ENCODE measurements at places on chromosomes 13 and 19.
A peak's percentile ranks its signal among the peaks of the same experiment; 100 is the strongest.

DNA sequence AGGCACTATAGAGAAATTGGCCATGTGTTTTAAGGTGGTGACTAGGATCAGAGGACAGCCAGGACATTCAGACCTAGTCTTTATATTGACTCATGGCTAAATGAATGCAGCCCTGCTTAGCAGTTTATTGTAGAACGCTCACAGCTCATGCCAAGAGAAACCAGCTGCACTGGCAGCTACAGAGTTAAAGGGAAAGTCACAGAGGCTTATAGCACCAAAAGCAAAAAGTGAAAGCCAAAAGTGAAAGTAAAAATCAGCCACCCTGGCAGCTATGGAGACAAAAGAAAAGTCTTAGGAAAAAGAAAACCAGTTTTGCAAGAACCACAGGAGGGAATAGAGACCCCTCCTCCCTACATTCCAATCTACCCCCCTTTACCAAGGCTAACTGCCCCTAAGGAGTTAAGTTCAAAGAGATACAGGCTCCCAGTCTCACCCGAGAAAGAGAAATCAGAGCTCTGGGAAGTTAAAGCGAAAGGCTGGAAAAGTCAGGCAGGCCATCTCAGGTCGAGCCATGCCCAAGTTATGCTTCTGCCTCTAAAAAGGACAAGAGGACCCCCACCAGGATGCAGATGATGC lies 99.0 kb downstream of the ZNF429 start:
- DNase-seq: no peak

DNA sequence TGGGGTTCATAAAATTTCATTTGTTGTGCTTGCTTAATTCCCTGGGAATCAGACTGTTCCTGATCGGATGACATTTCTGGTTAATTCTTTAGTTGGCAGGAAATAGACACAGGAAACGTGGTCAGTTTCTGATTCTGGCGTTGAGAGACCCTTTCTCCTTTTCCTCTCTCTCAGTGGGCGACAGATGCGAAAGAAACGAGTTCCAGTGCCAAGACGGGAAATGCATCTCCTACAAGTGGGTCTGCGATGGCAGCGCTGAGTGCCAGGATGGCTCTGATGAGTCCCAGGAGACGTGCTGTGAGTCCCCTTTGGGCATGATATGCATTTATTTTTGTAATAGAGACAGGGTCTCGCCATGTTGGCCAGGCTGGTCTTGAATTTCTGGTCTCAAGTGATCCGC lies 10.8 kb downstream of the LDLR start:
- DNase-seq: no peak

DNA sequence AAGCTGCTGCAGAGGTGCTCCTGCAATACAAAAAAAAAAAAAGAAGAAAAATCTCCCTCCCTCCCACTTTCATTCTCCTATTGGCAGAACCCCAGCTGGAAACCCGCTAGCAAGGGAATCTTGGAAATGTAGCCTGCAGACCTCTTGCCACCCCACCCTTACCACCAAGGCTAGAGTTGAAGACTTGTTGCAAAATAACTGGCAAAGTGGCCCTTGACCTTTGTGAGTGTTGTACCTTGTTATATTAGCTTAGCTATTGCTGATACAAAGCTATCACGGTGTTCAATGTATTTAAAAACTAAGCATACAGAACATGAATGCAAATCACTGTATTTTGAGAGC lies 57.5 kb upstream of the KCTD4 start:
- DNase-seq: no peak

GRCh38 chr13:87538366-87539052 lies 132.7 kb upstream of the SLITRK5 start:
- DNase-seq: no peak

DNA sequence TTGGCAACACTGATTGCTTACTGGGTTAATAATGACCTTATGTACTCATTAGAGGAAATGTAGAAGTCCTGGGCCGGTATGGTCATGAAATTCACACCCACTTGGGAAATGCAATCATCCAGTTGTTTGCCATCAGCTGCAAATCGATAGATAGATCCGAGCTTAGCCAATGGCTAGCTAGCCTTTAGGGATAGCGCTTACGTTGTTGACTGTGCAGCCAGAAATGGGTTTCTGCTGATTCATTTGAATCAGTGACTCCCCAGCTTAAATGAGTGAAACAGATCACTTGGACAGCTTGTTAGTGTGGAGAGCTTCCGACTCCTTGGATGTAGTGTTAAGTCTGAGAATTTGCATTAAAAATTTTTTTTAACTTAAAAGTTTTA lies 11.8 kb downstream of the IL17D start:
- no peak for DNase-seq

GRCh38 chr13:53250272-53250875 lies 221.8 kb downstream of the OLFM4 start:
- DNase-seq: peak; percentile 62

GRCh38 chr13:18739310-18739709 lies 442.3 kb downstream of the TUBA3C start:
- no peak for DNase-seq

DNA sequence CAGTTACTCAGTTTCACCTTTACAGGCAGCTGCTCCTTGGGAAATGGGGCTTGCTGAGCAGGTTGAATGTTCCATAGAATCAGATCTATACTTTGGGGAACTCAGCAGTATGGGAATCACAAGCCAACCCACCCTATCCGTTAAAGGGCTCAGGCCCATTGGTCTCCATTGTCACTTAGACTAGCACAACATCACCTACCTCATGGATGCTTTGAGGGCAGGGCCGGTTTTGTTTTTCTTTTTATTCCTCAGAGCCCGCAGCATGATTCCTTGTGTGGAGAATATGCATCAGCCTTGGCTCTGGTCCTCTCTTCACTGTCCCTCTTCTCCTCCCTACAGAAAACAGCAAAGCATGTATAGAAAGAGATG lies 48.0 kb downstream of the LRCH1 start:
- no peak for DNase-seq

DNA sequence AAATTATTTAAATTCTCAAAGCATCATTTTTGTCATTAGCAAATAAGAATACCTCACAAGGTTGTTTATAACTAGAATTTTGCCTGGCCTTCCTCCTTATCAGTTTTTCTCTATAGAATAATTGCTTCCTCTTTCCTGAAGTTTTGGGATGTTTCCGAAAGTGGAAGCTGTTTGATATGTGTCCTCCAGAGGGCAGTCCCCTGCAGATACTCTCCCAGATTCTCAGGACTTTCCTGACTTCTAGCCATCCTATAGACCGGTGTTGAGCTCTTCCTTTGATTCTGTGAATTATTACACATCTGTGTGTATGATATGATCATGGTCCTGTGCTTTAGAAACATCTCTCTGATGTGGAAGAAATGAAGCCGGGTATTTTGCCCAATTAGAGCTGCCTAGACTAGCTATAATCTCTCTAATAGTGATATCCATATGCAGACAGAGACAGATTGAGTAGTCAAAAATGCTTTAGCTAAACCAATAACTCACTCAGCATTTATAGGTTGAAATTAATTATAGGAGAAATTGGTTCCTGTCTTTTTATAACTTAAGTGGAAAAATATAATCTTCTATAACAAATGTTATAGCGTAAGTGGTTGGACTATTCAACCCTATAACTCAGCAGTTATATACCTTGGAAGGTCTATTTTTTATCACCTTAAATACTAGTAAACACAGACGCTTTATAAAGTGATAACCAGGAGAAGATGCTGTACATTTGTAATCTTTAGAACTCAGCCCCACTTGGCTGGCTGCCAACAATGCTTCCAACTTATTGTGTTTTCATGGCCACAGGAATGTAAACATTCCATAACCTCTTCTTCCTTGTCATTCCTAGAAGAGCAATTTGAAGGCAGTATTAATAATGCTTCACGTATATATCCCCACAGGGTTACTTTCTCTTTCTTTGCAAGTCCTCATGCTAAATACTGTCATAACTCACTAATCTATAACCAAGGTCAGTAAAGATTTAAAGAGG lies 201.0 kb upstream of the RXFP2 start:
- DNase-seq: peak; percentile 39

- DNase-seq: no peak
These were observed at the start of gene ZFR2 for GRCh38 chr19:3868770-3869456. Gene ZFR2, minus strand, starts transcription at chr19:3869038. Its CDS starts 21 bp downstream, at chr19:3869017.

- DNase-seq: no peak
These were observed 19.7 kb downstream of the ZNF433 start for GRCh38 chr19:12015753-12016116.

DNA sequence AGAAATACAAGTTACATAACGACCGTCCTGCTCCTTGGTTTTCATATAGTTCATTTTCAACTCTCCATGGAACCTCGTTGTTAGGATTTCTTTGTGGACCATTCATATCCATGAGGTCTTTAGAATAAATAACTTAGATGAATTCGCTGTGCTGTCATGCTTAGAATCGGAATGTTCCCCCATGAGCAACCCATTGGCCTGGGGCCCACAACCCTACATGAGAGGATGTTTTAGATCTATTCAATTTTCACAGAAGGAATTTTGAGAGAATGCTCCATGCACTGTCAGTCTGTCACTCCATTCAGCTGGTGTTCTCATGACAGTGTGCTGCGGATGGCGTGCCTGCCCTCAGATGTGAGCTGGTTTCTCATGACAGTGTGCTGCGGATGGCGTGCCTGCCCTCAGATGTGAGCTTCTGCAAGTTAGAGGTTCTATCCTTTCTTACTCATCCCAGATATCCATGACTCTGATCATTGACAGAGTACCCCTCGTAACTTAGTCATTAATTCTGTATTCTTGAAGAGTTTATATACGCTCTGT lies 1193.1 kb downstream of the EFNB2 start:
- no peak for DNase-seq

DNA sequence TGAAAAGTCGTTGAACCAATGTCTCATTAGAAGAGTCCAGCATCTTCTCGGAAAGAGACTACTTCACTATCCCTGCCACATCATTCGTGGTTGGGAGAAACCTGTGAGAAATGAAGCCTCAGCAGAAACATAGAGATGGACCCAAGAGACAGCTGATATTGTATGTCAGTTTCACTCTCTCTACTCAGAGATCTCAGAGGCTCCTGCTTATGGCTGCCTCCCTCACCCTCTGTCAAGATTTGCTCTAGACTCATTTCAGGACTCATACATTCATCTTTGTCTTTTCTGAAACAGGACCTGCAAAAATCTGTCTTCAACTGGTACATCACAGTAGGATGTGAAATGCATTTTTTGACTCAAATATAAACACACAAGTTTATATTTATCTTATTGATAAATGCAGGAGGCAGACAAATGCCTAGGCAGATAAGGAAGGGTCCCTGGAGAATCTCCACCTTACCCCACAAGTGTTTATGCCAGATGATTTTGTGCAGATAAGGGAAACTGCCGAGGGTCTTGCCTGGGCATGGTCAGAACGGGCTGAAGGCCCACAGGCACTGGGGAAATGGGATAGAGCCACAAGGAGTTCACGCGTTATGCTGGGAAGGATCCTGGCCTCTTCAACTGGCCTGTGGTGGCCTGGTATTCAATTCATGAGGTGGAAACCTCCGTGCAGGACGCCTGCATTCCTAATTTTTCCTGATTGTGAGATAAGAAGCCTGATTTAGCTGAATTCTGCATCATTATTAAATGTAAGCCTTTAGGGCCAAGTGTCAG lies 1834.0 kb upstream of the PCDH20 start:
- no peak for DNase-seq

GRCh38 chr19:18439025-18439909 lies 1.3 kb upstream of the ISYNA1 start:
- DNase-seq: peak; percentile 66

DNA sequence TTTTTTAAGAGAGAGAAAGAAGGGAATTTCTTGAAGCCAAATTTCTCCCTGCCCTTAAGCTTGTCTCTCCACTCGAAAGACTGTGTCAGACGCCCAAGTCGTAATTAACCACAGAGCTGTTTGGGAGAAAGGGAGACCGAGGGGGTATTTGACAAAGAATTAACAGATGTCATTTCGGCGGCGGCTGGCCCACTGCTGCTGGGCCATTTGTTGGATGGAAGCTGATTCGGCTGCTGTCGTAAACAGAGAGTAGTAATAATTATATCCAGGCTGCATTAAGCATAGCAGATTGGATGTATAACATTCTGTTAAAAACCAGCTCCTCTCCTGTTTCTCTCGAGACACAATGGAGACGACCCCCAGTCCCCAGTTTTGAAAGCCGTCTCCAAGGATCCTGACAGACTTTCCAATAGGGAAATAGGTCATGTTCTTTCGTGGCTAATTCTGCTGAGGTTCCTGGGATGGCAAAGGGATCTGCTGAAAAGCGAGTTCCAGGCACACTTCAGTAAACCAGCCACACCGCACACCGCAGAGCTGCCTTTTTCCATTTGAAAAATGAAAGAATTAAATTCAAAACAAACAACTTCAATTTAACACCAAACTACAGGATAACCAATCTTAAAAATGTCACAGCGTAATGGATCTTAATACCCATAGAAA lies 71.5 kb downstream of the KCTD15 start:
- DNase-seq: no peak

- DNase-seq: no peak
These were observed 37.7 kb downstream of the SLC6A16 start for GRCh38 chr19:49287141-49287770.

DNA sequence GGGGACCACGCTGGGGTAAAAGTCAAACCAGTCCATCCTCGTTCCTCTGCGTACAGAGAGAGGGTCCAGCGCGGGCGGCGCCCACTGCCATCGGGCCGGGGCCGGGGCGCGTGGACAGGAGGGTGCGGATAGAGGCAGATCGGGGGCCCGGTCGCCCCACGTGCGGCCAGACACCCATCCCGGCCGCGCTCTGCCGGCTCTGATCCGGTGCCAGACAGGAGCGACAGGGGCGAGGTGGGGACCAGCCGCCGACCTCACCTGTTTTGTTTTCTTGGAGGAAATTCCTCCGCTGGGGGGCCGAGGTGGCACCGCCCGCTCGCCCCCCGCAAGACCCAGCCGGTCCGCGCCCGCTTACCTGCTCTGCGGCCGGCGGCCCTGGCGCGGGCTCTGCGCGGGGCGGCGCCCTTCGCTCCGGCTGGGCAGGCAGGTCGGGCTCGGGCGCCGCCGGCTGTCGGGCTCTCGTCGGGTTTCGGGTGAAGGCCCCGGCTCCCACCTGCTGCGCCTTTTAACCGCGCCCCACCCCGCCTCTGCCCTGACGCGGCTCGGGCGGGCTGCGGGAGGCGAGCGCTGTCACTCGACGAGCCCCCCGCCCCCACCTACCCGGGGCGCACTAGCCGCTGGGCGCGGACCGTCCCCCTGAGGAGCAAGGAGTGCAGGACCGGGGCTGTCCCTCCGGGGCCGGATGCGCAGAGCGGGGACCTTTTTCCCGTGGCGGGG lies at the start of gene GJB6:
Gene GJB6 (minus strand): TSS at position 481 of the 717 bp plus-strand sequence. CDS start 8,839 bp downstream, outside the sequence.
- DNase-seq: no peak

- no peak for DNase-seq
These were observed 117.9 kb downstream of the EFNB2 start for GRCh38 chr13:106417467-106418110.

GRCh38 chr19:35414442-35414841 lies 33.6 kb upstream of the FFAR2 start:
- DNase-seq: no peak

- DNase-seq: no peak
These were observed 37.9 kb upstream of the SEMA6B start for GRCh38 chr19:4597278-4597974.

GRCh38 chr19:54502518-54503048 lies at the start of gene LAIR2:
Gene LAIR2, plus strand, starts transcription at chr19:54502831. Its CDS starts 88 bp downstream, at chr19:54502919.
- no peak for DNase-seq
